ENCODE measurements at places on chromosomes 13 and 19. TPM values are rescaled to one million over a fixed set of nuclear protein-coding genes. Genes with fewer than 3 reads are reported as not detected.
A peak's percentile ranks its signal among the peaks of the same experiment; 100 is the strongest.

DNA sequence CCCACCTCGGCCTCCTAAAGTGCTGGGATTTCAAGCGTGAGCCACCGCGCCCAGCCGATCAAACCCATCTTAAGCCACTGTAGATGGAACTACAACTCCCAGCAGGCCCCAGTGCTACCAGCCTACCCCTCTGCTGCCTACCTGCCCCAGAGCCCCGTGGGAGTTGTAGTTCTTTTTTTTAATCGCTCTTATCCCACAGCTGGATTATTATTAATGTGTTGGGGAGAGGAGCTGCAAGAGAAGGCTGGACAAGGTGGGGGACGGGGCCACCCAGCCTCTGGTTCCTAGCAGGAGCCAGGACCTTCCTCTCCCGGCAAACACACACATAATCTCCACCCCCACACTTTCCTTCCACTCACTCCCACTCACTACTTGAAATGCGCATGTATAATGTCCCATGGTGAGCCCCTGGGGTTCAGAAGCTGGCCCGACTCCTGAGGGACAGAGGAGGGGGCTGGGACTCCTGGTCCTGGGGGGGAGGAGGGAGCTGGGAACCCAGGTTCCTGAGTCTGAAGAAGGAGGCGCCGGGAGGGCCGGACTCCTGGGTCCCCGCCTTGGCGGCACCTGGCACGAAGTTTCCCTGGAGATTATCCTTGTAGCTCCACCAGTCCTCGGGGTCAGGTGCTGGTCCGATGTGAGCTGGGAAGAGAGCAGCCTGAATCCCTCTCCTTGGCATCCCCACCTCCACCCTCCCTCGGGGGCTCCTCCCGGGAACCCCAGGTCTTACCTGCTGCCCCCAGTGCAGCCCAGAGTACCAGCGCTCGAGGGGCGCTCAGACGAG is 958 bp downstream of the CA11 start:
- DNase-seq, result peak; percentile 85

- no peak for DNase-seq
Measured at GRCh38 chr13:98454389-98454881, 122.5 kb downstream of the STK24 start.

- no peak for DNase-seq
Measured at GRCh38 chr19:47230921-47231214, at the start of gene BBC3. BBC3 (minus strand) TSS chr19:47231199; CDS start chr19:47228431, 2,768 bp downstream.

DNA sequence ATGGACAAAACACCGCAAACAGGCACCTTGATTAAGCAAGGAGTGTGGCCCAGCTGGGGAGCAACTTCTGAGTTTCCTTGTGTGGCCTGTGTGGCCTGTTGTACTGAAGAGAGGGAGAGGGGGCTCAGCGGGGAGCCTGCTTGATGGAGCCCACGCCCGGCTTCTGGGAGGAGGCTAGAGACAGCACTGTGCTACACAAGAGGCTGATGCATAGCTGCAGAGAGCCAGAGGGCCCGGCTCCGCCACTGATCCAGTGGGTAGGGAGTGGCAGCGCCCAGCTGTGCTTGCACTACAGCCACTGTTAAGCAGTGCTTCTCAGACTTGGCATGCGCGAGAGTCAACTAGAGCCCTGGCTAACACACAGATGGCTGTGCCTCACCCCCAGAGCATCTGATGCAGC is 19.0 kb downstream of the LYL1 start:
- no peak for DNase-seq

DNA sequence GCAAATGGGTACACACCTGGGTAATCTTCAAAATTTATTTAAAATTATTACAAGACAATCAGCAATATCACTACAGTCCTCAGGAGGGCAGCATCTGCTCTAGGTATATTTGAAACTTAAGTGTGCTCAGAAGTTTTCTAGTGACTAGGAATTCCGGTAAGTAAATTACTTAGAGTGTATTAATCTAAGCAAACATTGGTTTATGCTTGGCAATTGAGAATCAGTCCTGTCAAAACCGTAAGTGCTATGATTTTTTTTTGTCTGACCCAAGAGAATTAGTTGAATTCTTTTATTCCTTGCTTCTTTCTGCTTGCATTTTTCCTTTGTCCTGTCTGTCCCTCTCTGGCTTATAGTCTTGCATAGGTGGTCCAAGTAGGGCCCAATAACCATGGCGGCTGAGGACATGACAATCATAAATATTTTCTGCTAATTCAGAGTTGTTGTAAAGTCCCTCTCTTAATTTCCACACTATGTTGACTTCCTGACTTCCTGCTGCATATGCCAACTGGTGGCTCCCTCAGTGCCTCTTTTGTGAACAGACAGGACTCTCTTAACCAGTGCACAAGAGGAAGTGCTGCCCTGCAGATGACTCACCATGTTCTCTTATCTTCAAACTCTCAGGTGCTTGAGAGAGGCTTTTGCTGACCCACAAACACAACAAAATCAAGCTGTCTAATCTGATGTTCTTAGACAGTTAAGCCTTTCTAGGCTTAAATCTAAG is 82.2 kb downstream of the SLAIN1 start:
- peak; percentile 77 for DNase-seq

DNA sequence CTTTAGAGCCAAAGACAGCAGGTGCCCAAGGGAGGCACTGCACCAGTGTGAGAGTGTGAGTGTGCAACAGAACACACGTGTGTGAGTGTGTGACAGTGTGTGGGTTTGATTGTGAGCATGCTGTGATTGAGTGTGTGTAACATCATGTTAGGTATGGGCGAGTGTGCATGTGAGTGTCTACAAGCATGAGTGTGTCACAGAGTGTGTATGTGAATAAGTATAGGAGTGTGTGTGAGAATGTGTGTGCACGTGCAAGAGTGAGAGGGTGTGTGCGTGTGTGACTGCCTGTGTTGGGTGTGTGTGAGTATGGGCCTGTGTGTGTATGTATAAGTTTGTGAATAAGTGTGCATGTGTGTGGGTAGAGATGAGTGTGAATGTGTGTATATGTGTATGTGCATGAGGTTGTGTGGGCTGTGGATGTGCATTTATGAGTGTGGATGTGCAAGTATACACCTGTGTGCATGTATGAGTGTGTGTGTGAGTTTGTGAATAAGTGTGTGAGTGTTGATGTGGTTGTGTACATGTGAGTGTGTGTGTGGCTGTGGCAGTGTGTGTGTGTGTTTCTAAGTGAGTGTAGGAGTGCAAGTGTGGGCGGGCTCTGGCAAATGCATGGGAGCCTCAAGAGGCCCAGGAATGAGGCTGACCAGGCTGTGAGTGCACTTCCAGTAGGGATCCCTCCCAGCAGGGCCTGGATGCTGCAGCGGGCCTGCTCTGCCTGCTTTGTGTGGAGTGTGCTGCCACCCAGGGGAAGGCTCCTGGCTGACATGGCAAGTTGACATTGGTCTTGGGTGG is 198.4 kb downstream of the COL4A1 start:
- DNase-seq, result peak; percentile 91

Gene ZNF358
- 43.4 TPM for polyA plus RNA-seq

Gene MED25
- polyA plus RNA-seq, result 83.9 TPM

DNA sequence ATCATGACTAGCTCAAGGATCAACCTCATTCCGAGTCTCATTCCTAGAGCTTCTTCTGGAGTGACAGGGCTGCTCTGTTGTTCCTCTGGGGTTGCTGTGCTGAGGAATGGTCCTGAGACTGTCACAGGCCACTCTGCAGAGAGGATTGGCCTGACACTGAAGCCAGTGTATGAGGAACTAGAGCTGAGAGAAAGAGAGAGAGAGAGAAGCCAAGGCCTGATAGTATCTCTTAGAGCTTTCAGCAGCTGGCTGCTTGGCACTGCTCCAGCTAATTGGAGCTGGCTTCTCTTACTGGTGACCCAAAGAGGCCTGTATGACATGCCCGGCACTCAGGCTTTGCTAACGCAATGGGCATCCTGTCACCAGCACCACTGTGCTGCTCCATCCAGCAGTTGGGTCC is 73.4 kb upstream of the FLT1 start:
- peak; percentile 37 for DNase-seq

- DNase-seq, result no peak
Measured at GRCh38 chr13:67052550-67053490, 177.3 kb downstream of the PCDH9 start.

GRCh38 chr19:48403606-48404005 is 10.1 kb downstream of the GRIN2D start:
- peak; percentile 70 for DNase-seq

Gene TEX101
- not detected for polyA plus RNA-seq

GRCh38 chr13:113561417-113562084 is 23.0 kb upstream of the TFDP1 start:
- no peak for DNase-seq

DNA sequence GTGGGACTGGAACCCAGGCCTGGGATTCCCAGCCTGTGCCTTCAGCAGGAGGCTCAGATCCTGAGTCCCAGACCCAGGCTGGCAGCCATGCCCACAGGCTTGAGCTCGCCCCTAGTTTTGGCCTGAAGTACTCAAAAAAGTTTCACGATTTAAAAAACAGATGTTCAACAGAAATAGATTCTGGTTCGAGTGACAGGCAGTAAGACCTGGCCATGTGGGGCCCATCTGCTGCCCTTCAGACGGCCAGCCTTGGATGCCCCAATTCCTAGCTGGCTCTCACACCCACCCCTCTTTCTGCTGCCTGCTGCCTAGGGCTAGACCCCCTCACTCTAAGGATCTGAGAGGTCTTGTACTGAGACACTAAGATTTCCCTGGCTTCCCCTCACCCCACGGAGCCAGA is 2.8 kb upstream of the DMPK start:
- DNase-seq, result no peak

- DNase-seq, result no peak
Measured at GRCh38 chr13:46475541-46475991, 77.4 kb upstream of the LRCH1 start.

DNA sequence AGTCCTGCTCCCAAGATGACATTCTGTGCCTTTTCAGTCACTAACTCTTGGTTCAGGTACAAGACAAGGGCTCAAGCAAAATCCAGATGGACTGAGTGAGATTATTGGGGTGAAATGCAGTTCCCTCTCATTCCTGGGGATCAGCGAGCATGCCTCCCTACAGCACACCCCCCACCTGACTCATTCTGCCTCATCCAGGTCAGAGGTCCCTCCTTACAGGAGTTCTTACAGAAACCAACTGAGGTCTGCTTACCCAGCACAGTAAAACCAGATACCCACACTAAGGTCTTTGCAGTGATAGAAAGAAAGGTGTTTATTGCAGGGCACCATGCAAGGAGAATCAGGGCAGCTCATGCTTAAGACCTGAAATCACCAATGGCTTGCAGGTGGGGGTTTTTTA is 21.6 kb upstream of the MRI1 start:
- DNase-seq, result no peak

Gene C19orf85
- polyA plus RNA-seq, result not detected

Gene VSTM1
- polyA plus RNA-seq, result not detected

DNA sequence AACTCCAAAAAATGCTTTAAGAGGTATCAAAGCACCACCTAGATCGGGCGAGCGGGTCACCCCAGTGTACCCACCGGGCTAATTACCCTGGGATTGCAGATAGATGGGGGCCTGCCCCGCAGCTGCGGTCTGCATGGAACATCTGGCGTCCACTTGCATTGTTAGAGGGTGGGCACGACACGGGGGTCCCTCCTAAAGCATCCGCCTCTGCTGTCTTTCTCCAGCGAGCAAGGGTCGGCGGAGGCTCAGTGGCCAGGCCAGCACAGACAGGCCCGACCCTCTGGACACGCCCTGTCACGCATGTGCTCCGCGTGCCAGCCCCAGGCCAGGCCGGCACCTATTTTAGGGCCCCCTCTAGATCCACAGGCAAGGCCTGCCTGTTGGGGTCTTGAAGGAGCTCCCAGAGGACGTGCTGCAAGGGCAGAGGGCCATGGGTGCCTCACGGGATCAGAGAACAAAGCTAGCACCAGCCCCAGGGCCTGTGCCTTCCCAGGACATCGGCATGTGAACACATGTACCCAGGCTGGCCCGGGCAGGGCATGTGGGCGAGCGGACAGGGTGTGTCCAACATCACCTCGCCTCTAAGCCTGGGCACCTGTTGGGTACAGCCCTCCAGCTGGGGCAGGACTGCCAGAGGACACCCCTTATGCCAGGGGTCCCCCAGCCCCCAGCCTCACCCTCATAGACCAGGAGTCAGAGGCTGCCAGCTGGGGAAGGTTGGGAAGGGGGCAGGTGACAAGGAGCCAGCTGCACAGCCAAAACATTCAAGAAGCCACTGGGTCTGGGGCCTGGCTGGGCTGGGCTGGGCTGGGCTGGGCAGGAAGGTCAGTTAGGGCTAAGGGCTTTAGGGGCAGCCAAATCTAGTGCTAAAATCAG is 35.6 kb upstream of the NANOS3 start:
- DNase-seq, result peak; percentile 35

Gene DIRAS1
- 2.0 TPM for polyA plus RNA-seq

Gene B3GLCT
- 5.7 TPM for polyA plus RNA-seq

Gene IL12RB1
- polyA plus RNA-seq, result not detected

Gene CCDC122
- 10.3 TPM for polyA plus RNA-seq

Gene ZNF550
- polyA plus RNA-seq, result 6.2 TPM

DNA sequence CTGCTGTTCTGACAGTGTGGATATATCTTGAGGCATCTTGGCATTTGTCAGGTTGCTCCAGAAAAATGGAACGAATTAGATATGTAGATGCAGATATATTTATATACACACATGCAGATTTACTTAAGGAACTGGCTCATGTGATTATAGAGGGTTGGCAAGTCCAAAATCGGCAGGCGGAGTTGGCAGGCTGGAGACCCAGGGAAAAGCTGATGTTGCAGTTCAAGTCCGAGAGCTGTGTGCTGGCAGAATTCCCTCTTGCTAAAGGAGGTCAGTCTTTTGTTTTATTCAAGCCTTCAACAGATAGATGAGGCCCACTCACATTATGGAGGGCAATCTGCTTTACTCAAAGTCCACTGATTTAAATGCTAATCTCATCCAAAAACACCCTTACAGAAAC is 24.4 kb upstream of the CSNK1A1L start:
- peak; percentile 10 for DNase-seq

Gene RNF113B
- not detected for polyA plus RNA-seq

DNA sequence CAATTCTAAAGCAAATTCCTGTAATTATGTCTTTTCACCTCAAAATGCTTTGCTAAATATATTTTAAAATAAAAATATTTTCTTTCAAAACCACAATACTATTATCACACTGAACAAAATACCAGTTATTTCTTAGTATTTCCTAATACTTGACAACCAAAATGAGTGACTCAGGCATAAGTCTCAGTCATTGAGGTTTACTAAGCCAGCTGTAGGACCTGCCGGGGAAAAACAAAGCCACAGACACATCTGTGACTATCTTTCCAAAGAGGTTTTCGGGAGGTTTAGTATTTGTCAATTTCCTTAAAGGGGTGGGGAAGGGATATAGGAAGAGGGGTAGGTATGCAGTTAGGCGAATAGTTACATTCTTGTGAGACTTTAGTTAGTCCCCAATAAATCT is 3.2 kb upstream of the ZNF235 start:
- DNase-seq, result no peak

DNA sequence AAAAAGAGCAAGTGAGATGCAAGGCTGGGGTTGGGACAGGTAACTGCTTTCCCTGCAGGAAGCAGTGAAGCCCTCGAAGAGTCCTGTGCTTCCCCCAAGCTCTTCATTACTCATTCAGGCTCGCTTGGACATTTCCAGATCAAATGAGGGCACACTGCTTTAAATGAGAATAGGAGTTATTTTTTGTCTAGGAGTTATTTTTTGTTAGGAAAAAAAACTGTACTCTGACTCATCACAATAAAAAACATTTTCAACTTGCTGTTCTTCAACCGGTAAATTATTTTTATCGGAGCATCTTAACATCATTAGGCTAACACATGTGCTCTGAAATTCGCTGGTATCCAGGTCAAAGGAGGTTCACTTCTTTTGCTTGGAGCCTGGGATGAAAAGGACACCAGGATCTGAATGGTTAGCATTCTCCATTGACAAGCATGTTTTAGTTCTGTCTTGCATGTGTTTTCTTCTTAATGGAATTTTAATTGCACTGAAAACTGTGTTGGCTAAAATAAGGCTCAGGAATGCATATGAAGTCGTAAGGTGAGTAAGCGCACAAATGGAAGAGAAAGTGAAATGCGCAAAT is 80.7 kb upstream of the STK24 start:
- DNase-seq, result no peak

- DNase-seq, result no peak
Measured at GRCh38 chr19:13899912-13900584, 5.9 kb downstream of the BRME1 start.
